WTC11 (cell line): ENCODE measurements at places on chromosomes 7 and 10.

- no peak for DNase-seq
Measured at GRCh38 chr7:45238806-45239205, 81.2 kb downstream of the RAMP3 start.

- no peak for DNase-seq
Measured at GRCh38 chr10:3398825-3399646, 226.5 kb upstream of the PITRM1 start.

DNA sequence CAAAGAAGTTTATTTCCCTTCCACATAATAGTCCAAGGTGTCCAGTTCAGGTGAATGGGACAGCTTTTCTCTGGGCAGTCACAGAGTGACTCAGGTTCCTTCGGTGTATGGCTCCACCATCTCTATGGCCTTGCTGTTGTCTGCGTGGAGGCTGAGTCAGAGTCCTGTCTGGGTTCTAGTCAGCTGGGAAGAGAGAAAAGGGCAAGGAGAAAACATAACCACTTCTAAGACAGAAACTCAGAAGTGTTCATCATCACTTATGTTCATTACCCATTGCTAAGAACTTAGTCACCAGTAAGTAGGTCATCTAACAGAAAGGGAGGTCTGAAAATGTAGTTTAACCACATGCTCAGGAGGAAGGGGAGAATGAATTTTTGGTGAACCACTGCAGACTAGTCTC lies 32.4 kb upstream of the CCDC7 start:
- DNase-seq = no peak

GRCh38 chr10:6843481-6843881 lies 263.4 kb upstream of the PRKCQ start:
- DNase-seq = no peak

- no peak for DNase-seq
Measured at GRCh38 chr7:102472126-102473041, 6.3 kb downstream of the POLR2J start.

DNA sequence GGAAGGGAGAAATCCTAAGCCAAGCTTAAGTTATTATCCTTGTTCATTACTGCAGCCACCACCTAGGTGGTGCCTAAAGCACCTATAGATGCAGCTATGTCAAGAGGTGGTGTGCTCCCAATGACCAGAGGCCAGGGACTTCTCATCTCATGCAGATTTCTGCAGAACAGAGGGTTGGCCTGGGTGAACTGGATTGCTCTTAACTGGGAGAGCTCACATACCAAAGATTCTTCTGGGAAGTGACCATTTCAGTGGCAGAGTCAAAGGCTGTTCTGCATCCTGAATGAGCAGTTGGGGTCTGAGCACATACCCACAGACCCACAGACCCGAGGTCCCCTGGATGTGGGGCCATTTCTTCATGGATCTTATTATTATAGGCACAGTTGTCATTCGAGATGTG lies 2.1 kb upstream of the CRHR2 start:
- no peak for DNase-seq

DNA sequence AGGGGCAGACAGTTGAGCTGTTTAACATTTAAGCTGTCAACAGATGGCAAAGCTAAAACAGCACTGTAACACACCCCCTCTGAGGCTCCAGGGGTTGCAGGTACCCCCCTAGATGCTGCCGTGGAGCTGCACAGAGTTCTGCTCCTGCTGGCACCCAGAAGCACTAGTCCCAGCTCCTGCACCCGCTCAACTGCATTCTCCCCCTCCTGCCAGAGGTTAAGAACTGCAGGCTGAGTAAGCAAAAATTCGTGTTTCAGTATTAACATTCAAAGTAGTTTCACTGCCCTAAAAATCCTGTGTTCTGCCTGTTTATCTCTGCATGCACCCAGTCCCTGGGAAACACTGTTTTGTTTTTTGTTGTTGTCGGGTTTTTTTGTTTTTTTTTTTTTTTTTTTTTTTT lies 790.8 kb upstream of the KCND2 start:
- peak; percentile 63 for DNase-seq

- DNase-seq = no peak
Measured at GRCh38 chr10:26776258-26776657, 78.8 kb downstream of the PDSS1 start.

DNA sequence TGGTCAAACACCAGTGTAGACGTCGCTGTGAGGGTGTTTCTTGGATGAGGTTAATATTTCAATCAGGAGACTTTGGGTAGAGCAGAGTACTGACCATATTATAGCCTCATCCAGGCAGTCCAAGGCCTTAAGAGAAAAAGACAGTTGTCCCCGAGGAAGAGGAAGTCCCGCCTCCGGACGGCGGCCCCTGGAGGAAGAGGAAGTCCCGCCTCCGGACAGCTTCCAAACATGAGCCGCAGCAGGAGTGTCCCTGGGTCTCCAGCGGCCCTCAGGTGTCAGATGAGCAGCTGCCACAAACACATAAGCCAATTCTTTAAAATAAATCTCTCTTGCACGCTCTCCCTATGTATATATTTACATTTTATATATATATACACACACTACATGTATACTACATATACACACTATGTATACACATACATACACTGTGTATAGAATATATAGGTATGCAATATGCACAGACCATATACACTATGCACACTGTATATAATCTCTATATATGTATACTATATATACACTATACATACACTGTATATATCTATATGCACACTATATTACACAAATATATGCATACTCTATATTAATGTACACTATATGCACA lies 37.5 kb downstream of the PWWP2B start:
- DNase-seq = no peak

GRCh38 chr10:76543655-76544054 lies 1094.0 kb downstream of the KCNMA1 start:
- no peak for DNase-seq

GRCh38 chr10:121681997-121682687 lies 83.9 kb upstream of the FGFR2 start:
- no peak for DNase-seq

DNA sequence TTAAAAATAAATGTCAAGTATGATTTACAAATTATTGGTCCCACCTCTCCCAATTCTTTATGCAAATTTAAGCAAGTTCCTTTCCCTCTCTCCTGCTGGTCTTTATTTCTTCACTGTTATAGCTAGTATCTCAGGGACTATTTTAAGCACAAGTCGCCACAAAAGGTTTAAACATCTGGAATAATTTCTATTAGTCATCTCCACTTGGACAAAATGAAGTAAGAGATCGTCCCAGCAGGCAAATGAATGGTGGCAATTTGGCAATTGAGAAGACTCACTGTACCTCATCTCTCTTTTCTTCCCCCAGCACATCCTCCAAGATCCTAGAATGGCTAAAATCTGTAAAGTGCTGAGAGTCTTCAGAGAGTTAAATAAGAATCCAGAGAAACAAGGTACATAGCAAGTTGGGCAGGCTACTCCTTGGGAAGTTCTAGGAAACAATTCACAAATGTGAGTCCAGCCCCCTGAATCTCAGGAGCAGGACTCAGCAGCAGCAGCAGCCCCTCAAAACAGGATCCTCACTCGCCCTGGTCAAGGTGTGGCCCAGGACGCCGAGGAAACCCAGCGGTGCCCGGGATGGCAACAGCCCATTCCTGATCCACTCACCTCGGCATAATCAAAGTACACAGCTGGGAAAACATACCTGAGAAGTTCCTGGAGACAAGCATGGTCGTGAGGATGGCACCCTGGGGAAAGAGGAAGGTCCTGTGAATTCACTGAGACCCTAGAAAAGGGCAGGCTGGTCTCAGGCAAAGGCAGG lies 30.3 kb upstream of the NDST2 start:
- no peak for DNase-seq

DNA sequence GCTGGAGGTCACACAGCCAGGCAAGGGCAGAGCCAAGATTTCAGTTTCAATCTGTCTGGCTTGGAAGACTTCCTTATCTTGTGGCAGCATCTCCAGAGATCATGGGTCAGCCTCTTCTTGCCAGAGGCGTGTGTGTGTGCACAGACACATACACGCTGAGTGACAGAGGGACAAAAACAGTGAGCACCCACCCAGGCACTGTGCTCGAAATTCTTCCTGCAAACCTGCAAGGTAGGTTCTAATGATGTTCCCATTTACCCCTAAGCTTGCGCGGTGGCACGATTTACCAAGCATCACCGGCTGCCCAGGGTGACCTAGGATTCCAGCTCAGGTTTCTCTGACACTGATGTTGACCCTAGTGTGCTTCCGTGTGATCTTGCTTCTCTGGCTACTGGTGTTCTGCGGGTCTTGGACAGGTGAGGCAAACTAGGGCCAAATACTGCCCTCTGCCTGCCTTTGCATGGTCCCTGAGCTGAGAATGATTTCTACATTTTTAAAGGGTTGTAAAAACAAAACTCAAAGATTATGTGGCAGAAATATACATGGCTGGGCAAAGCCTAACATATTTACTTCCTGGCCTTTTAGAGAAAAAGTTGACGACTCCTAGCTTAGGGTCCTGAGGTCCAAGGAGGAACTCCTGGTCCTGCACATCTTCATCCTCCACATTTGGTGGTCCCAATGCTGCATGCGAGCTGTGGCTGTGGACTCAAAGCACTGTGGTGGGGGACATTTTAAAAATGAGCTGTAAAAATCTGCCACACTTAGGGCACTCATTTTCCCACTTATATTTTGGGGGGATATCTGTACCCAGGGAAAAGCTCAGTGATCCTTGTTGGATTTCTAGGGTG lies 268.5 kb downstream of the RPS24 start:
- no peak for DNase-seq

- no peak for DNase-seq
Measured at GRCh38 chr10:88964869-88965415, 12.4 kb upstream of the ACTA2 start.

GRCh38 chr7:101744588-101744987 lies 72.8 kb upstream of the CUX1 start:
- DNase-seq = no peak

- no peak for DNase-seq
Measured at GRCh38 chr7:130134106-130134636, 63.8 kb downstream of the KLHDC10 start.

- DNase-seq = no peak
Measured at GRCh38 chr10:121851786-121852185, 76.0 kb downstream of the ATE1 start.

- peak; percentile 42 for DNase-seq
Measured at GRCh38 chr10:29465384-29465783, 169.4 kb downstream of the SVIL start.

DNA sequence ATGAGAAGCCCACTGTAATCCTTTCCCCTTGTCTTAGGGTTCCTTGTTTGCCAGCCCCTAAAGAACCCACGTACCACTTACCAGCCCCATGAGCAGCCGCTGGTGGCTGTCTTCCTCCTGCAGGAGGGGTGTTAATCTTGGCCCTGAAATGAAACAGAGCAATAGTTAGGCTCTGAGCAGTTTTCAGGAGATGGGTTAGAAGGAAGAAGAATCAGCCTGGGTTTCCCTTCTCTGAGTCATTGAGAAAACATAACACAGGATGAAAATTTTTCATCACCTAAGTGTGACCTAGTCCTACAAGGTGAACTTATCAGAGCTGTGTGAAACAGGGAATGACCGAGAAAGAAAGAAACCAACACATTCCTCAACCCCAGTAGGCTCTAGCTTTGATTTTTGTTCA lies 90.0 kb downstream of the GSAP start:
- DNase-seq = no peak

DNA sequence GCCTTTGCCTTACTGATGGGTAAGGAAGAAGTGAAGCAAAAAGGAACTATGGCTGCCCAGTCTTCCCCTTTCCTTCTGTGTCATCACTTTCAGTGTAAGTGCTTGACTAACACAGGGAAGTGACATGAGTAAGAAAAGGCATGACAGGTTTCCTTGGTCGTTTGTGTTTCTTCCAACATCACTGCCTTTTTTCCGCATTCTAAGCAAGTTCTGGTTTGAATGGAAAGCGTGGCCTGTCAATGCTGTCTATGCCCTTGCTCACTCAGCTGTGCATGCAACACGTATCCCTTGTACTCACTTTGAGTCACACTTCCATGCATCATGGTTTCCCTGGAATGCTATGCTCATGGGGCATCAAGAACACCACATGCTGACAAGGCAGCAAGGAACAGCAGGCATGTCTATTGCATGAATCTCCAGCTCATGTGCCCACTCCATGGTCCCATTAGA lies 111.8 kb downstream of the OAT start:
- no peak for DNase-seq

DNA sequence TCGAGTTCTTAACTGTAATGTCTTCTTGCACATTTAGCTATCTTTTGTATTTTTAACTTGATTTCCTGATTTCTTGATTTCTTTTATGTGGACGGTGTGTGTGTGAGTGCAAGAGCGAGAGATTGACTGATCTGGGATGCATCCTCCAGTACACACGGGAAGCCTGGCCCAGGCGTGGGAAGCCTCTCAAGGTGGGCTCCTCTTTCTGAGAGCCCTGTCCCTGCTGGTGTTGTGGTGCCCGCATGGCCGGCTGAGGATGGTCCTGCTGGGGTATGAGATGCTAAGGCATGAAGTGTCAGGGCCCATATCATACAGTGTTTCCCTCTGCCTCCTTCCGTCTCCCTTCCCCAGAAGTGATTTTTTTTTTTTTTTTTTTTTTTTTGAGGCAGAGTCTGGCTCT lies 130.8 kb upstream of the TCERG1L start:
- DNase-seq = no peak

DNA sequence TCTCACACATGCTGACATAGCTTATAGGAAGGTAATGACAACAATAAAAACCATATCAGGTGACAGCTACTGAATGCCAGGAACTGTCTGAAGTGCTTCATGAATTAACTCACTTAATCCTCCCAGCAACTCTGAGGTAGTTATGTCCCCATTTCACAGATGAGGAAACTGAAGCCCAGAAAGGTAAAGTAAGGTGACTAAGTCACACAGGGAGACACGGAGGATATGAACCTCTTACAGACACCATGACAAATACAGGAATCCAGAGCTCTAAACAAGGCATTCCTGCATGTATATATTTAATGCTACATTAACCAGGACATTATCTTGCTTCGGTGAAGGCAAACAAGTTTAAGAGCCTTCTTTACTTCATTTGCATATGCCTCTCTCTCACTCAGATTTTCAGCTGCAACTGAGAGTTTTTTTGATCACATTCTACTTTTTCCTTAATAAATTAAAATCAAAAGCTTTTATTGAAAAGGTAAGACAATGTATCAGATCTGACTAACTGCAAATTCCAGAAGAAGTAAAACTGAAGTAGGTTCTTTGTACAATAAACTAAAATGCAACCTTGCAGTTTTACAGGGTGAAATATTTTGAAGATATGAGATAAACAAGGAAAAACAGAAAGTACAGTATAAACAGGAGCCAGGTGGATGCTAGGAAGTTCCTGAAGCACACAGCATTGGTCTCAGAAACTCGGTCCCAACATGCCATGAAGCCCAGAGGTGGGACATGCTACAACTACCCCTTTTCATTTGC lies 79.5 kb downstream of the SGMS1 start:
- no peak for DNase-seq

- DNase-seq = no peak
Measured at GRCh38 chr10:133388973-133389818, 4.8 kb upstream of the MTG1 start.

- DNase-seq = no peak
Measured at GRCh38 chr10:90363799-90364483, 493.9 kb downstream of the HTR7 start.

DNA sequence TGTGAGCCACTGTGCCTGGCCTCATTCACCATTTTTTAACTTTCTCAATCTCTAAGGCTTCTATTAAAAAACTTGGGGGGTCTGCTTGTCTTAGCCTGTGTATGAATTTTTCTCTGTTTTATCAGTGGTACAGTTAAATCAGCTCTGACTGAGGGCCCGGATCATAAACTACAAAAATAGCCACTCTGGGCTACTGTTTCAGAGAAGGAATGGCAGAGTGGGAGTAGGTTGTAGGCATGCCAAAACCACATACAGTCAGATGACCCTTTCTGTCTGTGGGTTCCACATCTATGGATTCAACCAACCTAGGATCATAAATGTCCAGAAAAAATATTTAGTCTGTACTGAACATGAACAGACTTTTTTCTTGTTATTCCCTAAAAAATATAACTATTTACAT lies 21.3 kb downstream of the TBC1D12 start:
- DNase-seq = no peak

- no peak for DNase-seq
Measured at GRCh38 chr10:76644476-76644875, 993.1 kb downstream of the KCNMA1 start.
